Daoy (cell line): ENCODE measurements at places on chromosomes 11 and 22. TPM values are rescaled to one million over a fixed set of nuclear protein-coding genes. Genes with fewer than 3 reads are reported as not detected.

DNA sequence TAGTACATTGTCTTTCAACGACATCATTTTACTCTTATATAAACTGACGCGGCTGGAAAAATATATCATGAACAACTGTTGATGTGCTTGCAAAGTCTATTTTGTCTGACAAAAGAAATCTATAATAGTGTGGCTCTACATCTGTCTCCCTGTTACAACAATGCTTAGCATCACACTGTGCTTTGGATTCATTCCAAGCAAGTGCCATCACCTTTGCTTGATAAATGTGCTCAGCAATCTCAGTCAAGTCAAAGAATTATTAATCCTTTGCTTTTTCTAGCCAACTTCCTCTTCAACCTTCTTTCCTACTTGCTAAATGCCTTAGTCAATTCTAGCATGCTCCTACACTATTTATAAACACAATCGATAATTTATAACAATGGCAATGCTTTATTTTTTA, 140.5 kb downstream of the FCHSD2 start:
- no peak for DNase-seq

MMP11 gene
- 0.34 and 4.2 TPM in 2 replicates for total RNA-seq

PLAAT3 gene
- 24.3 and 30.3 TPM in 2 replicates for total RNA-seq

DNA sequence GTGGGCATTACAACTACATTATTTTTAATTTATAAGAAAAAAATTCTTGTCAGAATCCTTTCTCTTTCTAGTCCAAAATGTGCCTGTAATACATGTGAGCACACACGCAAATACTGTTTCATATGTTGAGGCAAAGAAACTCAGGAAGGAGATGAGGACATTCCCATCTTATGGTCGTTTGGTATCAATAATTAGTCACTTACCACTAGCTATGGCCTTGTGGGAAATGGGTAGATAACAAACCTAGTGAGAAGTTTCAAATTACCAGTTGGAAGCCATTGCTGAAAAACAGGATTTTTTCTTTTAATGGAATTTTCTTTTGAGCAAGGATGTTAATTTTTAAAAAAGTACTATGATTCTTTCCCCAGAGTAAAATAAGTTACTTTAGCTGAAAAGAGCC, 25.7 kb downstream of the AMOTL1 start:
- DNase-seq: peak; percentile 69

GRCh38 chr11:22558664-22559063, 67.0 kb downstream of the FANCF start:
- DNase-seq: peak; percentile 32

GRCh38 chr11:127345819-127346459, 345.4 kb upstream of the KIRREL3 start:
- peak; percentile 39 for DNase-seq

- DNase-seq: no peak
These were observed 19.0 kb upstream of the GLB1L2 start for GRCh38 chr11:134312807-134313206.

GRCh38 chr11:20457001-20457799, 69.7 kb downstream of the PRMT3 start:
- DNase-seq: no peak

- DNase-seq: no peak
These were observed 25.2 kb downstream of the C11orf96 start for GRCh38 chr11:43967661-43968060.

- DNase-seq: no peak
These were observed 17.7 kb upstream of the RASSF10 start for GRCh38 chr11:12991426-12991825.

- DNase-seq: no peak
These were observed 17.4 kb downstream of the PLXNB2 start for GRCh38 chr22:50289942-50290630.

ZBTB44 gene
- total RNA-seq: 17.4 and 19.8 TPM in 2 replicates

DNA sequence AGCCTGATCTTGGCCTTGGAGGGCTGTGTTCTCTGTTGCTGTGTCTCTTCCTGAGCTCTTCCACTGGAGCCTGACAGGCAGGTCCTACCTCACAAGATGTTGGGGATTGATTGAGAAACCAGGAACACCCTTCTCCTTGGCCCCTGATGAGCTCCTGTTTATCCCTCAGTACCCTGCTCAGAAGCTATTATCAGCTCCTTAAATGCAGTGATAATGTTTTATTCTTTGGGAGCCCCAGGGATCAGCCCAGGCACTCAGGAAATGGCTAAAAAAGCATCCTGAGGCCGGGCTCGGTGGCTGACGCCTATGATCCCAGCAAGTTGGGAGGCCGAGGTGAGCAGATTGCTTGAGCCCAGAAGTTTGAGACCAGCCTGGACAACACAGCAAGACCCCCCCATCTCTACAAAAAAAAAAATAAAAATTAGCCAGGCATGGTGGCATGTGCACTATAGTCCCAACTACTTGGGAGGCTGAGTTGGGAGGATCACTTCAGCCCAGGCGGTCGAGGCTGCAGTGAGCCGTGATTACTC, 4.9 kb upstream of the PHLDA2 start:
- no peak for DNase-seq

- peak; percentile 78 for DNase-seq
These were observed 61.0 kb upstream of the BIRC3 start for GRCh38 chr11:102256251-102256650.

DNA sequence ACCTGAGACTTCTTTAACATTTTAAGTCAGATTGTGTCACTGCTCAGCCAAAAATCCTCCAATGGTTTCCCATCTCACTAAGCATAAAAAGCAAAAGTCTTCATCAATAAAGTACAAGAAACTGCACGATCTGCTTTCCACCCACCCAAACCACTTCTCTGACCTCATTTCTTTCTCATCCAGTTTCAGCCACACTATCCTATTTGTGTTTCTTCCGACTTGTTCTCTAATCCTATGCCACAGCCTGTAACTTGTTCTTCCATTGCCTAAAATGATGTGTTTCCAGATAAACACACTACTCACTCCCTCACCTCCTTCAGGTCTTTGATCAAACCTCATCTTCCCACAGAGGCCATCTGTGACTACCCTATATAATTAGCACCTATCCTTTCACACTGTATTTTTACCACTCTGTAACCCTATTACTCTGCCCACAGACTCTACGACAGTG, 28.4 kb downstream of the ARHGAP32 start:
- DNase-seq: no peak

NELL1 gene
- total RNA-seq: not detected in 2 replicates

TSPO gene
- 178 and 230 TPM in 2 replicates for total RNA-seq

GRCh38 chr22:33023153-33023827, 34.9 kb downstream of the SYN3 start:
- peak; percentile 52 for DNase-seq

STK33 gene
- 8.2 and 8.5 TPM in 2 replicates for total RNA-seq

RBMXL2 gene
- total RNA-seq: not detected in 2 replicates

DNA sequence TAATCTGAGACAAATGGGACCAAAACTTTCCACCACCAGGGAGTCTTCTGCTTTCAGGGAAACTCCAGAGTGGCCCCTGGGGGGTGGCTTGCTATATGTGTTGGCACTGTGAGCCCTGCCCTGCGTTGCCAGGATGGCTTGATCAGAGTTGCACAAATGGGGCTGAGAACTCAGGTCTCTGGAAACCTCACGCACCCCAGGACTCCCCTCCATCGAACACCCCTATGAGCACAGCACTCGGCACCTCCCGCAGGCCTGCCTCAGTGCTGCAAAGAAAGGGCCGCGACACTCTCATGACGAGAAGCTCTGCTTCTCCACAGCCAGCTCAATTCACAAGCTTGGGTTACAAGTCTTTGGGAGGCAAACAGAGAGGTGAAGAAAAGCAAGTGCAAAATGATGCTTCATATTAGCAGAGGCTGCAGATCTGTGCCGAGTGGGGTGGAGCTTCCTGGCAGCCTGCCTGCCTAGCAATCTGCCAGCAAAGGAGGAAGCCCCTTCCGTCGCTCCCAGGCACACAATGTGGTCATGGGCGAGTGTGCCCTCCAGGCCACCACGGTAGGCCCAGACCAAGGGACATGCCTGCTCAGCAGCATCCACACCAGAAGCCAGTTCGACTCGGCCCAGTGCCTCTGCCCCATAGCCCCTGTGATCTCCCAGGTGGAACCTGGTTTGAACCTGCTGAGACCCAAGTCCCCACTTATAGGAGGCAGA, 55.7 kb downstream of the MYH9 start:
- peak; percentile 84 for DNase-seq

CASP1 gene
- total RNA-seq: 6.2 and 9.3 TPM in 2 replicates

GRAMD1B gene
- total RNA-seq: 2.3 and 4.1 TPM in 2 replicates

- DNase-seq: no peak
These were observed 206.2 kb upstream of the MTMR2 start for GRCh38 chr11:96130061-96130620.

DEUP1 gene
- not detected in 2 replicates for total RNA-seq

DNA sequence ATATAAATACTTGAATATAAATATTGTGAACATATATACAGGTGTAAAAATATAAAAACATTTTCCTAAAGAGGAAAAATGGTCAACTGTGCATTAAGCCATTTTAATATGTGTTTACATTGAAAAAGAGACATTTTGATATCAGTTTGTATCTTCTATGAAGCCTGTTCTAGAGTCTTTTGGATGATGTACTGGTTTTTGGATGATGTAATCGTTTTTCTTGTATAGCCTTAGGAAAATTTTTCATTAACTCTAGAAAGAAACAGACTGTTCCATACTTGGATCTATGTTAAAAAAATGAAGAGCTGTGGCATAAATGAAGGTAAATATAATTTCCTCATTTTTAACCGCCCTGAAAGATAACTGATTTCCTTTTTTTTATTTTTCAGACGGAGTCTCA, 39.6 kb upstream of the RDX start:
- no peak for DNase-seq

DNA sequence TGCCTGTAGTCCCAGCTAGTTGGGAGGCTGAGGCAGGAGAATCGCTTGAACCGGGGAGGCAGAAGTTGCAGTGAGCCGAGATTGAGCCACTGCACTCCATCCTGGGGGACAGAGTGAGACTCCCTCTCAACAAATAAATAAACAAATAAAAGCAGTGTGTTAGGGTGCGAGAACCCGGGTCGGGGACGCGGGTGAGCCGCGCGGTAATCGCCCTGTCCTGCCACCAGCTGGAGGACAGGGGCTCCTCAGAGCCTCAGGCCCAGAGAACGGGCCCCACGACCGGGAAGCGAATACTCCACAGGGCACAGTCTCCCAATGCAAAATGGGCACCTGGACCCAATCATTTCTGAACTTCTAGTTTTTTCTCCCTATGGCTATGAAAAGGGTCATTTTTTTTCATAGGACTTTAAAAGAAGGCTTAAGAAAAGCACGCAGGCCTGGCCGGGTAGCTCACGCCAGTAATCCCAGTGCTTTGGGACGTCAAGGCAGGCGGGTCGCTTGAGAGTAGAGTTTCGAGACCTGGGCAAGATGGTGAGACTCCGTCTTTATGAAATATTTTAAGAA, 744 bp upstream of the MCM5 start:
- no peak for DNase-seq

GRCh38 chr11:12216671-12217374, 106.4 kb downstream of the MICAL2 start:
- DNase-seq: no peak

- peak; percentile 88 for DNase-seq
These were observed 134.3 kb downstream of the MN1 start for GRCh38 chr22:27667121-27667843.

DNA sequence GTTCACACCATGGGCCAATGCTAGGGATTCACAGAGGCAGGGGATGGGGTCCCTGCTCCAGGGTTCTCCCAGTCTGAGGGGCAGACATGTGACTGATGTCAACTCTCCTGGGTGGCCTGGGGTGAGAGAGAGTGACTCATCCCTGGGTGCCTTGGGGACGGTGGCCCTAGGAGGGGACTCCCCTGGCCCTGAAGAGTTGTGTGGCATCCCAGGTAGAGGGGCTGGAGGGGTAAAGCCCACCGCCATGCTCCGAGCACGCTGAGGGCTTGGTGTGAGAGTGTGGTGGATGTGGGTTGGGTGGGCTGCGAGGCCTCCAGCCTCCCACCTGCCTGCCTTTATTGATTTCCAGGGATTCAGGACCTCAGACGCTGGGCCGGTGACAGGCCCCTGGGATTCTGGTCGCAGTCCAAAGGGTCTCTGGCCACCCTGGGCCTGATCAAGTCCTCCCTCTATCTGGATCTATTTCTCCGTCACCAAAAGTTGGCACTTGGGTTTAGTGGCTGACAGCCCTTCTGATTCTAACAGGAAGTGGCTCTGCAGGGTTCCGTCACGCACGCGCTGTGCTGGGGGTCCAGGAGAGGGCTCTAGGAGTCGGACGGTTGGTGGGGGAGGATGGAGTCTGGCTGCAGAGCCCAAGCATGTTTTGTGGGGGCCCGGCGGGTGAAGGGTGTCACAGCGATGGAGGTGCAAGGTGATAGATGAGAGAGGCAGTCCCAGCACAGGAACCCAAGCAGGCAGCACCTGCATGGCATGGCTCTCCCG, 27.3 kb upstream of the WNT7B start:
- peak; percentile 41 for DNase-seq

DNA sequence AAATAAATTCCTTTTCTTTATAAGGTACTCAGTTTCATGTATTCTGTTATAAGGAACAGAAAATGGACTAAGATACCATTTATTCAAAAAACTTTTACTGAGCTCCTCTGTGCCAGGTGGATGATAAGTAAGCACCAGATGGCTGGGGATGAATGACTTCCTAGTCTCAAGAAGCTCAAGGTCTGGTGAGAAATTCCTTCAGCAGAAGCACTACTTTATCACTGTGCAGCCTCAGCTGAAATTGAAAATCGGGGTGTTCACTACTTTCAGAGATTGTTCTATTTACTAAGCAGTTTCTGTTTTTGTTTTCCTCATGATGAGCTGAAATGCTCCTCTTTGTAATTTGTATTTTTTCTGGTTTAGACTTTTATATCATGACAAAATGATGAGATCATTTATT, 7.8 kb downstream of the LDHAL6A start:
- no peak for DNase-seq

DNA sequence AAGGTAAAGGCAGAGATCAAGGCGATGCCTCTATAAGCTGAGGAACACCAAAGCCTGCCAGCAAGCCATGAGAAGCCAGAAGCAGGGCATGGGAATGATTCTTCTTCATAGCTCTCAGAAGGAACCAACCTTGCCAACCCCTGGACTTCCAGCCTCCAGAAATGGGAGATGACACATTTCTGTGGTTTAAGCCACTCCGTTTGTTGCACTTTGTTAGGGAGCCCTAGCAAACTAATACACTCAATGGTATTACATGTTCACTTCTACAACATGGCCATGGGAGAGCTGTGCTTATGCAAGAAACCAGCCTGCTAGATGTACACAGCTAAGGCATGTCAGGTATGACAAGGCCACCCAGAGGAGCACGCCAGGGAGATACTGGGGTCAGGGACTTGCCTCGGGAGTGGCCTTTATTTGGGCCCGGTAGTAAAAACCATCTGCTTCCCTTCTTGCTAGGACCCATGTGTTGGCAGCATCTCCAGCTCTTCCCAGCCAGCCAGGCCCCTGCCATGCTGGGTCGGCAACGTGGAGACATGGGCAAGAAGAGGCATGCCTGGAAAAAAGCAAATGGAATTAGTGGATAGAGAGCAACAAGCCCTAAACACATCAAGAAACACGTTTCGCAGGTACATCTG, 3.6 kb downstream of the C11orf16 start:
- DNase-seq: no peak

MOV10L1 gene
- 0.11 TPM in 1 of 2 replicates, not detected in the other for total RNA-seq

DNA sequence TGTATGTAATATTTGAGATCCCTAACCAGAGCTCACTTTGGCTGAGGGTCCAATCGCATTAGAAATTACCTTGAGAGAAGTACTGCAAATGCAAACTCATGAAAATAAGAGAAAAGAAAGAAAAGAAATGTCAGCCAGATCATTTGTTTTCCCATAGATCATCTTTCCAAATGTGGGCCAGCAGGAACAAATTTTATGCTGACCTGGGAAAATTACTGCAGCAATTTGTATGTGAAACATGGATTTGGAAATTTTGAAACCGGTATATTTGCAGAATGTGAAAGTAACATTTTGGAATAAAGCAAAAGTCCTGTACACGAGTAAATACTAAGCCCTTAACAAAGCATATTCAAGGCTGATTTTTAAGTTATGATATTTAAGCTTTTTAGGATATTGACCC, 1058.9 kb upstream of the CCDC90B start:
- no peak for DNase-seq
